ENCODE measurements at places on chromosomes 12 and 14.

- no peak for DNase-seq
Observed at GRCh38 chr14:60964904-60965303, 16.0 kb downstream of the TRMT5 start.

DNA sequence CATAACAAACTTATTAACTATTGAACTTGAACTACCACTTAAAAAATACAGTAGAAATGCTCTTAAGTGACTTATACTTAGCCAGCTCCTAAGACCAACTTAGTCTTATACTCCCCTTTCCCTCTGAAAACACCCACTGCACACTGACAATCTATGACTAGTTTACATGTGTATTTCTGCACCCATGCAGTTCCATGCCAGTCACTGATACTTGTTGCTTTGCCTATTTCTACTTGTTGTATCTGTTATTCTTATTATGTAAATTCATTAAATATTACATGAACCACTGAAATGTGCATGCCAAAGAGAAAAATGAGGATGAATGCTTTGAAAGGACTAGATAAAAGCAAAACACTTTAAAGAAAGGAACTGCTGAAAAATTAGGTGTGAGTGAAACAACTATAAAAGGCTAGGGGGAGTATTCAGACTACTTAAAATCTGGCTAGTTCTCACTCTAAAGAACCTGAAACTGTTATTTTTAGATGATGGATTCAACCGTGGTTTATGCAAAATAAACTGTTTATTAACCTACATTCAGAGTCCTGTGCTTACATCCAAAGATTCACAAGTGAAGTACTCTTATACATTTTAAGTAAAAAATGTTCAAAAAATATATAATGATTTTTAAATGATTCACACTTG lies 74.7 kb downstream of the RPS6KA5 start:
- no peak for DNase-seq

DNA sequence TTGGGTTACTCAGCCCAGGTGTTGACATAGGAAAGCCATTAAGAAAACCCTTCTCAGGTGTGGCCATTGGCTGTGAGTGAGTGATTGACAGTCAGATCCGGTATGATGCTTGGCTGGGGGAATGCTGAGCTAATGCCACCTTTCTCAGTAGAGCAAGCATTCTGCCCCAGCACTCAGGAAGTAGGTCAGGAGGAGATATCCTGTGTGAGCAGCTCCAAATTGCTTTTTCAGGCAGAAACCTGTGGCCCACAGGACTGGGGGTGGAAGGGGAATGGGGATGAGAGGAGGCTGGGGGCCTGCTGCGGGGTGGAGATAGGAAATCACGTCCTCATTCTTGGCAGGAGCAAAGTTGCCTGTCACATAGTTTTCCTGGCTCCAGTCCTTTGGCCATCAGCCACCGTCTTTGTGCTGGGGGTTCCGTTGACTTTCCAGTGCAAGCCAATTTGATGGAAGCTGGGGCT lies 55.7 kb downstream of the NINJ2 start:
- no peak for DNase-seq

DNA sequence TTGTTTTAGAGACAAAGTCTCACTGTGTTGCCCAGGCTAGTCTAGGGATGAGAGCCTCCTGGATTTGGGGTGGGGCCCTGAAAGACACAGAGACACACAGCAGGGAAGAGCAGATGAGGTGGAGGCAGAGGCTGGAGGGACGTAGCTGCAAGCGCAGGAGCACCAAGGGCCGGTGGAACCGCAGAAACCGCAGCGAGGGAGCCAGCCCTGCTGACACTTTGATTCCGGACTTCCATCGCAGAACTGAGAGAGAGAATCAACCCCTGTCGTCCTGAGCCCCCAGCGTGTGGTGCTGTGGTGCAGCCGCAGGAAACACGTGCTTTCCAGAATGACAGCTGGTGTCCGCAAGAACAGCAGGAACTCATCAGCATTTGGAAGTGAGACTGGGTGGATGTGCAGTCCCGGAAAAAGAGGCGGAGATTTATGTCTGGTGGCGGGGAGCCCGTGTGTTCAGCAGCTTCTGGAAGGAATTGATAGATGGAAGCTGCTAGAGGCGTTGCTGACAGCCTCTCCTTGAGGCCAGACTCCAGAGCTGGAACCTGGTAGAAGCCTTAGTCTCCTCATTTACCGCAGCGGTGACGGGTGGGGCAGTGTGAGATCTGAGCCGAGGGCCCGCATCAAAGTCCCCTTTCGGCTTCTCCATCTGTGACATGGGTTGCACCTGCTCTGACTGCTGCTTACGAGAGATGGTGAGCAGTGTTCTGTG lies 21.9 kb upstream of the KLC1 start:
- DNase-seq = peak; percentile 69

- DNase-seq = no peak
Observed at GRCh38 chr14:81511111-81511904, 22.3 kb downstream of the SEL1L start.

DNA sequence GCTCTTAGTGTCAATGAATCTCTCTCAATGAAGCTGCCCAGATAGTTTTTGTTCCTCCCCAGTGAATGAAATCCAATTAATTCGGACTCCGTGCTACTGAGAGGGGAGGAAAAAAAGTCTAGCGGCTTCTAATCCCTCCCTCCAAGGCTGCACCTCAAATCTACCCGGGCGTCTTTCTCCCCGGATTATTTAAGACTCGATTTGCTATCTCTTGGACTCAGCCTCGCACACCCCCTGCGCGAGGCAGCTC lies 134 bp downstream of the DUSP6 start:
- DNase-seq = no peak

DNA sequence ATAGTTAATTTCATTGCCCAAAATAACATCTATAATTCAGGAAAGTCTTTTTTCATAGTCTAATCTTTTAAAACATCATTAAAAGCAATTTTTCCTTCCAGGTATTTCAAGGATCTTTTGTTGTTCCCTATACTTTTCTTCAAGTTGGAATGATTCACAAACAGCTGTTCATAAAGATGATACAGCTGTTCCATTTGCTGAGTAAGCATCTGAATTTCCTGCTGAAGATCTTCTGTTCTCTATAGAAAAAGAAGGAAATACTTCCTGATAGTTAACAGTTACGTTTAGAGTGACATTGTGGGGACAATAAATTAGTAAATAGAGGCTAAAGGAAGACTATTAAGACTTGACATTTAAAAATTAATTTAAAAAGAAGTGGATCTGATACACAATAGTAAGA lies 30.3 kb upstream of the ESR2 start:
- DNase-seq = no peak

DNA sequence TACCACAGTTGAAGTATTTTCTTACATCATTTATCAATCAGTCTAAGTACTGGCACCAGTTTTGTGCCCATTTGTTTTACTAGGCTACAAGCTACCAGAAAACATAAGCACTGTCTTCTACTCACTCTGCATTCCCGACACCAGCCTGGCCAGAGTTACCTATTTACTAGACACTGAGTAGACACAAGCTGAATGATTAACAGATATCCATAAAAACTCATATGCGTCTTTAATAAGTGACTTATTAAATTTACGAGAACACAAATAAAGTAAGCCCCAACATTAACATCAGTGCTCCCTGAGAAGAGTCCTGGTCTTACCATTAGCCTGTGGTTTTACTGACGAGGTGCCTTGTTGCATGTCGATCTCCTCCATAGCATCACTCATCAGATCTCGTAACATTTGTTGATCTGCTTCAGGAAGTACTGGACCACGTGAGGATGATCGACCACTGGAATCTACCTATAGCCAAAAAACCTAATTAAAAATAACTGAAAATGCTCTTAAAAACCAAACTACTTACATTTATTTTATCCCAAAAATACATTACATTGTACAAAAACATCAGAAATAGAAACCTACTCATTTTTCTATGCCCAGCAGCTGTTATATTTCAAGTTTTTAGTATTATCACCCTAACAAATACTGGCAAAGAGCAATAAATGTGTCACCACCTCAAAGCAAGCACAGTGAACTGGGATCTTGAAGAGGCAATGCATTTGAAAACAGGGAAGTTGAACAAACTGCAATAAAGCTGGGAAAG lies 53.3 kb downstream of the BDKRB1 start:
- no peak for DNase-seq

DNA sequence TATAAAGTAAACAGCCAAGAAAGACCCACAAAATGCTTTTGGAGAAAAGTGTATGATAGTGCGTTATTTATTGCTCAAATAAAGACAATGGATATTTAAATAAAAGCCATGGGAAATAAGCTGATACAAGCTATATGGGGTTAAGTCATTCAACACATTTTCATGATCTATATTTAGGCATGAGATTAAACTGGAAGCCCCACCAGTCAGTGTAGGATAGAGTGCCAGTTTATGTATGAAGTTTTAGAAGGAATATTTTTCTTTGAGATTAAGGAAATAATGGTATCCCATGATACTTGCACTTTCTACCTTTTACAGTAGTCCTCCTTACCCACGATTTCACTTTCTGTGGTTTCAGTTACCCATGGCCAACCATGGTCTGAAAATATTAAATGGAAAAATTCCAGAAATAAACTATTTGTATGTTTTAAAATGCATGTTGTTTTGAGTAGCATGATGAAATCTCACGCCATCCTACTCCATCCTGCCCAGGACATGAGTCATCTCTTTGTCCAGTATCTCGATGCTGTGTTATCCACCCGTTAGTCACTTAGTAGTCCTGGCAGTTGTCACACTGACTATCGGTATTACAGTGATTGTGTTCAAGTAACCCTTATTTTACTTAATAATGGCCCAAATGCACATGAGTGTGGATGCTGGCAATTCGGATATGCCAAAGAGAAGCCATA lies 22.3 kb downstream of the SYT1 start:
- no peak for DNase-seq

DNA sequence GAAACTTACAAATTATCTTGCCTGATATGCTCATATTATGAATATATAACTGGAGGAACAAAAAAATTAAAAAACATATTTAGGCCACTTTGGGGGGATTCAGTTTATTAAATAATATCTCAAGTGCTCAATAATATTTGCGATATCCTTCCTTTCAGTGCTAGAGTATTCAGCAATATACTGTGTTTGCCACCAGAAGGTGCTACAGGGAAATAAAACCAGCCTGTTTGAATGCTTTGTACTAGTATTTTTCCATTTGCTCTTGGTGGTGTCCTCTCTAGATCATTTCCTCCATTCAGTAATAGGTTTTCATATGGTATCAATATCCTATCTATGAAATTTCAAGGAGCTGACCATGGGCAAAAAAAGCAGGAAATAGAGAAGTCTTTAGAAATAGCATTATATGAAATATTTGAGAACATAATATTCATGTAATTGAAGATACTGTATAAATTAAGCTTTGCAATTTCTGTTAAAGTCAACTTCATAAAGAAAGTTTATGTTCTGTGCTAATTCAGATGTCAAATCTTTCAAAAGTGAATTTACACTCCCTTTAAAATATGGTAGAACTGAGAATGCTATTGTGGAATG lies 106.2 kb upstream of the NAV3 start:
- DNase-seq = no peak

- no peak for DNase-seq
Observed at GRCh38 chr12:122006186-122006926, 15.3 kb upstream of the BCL7A start.

DNA sequence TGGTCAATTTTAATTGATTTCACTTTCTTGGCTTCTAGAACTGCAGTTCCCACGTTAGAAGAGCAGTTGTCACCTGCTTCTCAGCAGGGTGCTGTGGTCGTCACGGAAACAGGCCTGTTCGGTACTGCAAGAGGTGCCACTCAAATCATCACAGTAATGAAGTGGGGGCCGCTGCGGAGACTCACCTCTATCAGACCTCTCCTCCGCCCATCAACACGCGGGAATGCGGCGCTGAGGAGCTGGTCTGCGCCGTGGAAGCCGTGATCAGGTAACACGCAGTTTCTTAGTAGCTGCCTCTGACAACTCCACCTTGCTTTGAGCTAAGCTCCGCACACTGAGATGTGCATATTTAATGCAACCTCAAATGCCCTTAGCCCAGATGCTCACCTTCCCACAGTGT lies 107.2 kb downstream of the UNC79 start:
- no peak for DNase-seq

GRCh38 chr12:11794751-11795150 lies 145.3 kb downstream of the ETV6 start:
- DNase-seq = no peak

DNA sequence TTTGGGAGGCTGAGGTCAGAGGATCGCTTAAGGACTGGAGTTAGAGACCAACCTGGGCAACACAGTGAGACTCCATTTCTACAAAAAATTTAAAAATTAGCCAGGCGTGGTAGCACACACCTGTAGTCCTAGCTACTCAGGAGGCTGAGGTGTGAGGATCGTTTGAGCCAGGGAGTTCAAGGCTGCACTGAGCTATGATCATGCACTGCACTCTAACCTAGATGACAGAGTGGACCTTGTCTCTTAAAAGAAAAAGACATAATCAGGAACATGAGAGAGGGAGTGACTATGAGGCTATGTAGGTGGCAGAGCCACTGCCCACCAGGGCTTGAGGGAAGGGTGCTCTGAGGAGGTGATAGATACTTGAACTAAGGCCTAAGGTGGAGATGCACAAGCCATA lies 49.2 kb upstream of the PLXNC1 start:
- DNase-seq = no peak

- DNase-seq = no peak
Observed at GRCh38 chr12:24853588-24853987, 95.3 kb downstream of the BCAT1 start.

DNA sequence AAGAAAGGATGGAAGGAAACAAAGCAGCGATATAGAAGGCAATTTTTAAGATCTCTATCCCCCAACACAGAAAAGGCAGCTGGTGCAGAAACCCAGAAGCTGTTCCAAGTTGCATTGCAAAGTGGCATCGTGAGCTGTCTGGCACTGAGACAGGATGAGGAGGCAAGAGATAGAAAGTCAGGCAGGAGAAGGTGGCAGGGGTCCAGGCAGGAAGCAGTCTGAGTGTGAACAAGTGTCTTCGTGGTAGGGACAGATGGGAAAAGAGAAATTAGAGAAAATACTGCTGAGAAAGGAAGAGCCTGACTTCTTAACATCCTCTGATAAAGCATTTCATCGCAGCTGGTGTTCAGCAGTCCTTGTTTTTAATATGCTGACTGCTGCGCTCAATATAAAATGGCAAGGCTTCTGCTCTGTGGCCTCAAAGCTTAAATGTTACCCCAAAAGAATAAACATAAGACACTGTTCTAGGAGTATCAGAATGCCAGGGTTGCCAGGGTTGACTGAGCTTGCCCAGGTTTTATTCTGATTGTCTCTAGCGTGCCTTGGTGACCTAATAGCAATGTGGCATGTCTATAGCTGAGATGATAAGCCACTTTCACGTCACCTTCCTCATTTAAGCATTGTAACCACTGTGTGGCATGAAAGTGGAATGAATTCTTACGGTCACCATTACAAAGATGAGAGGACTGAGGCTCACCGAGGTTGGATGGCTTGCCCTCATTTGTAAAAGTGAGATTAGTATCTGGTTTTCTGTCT lies 397.6 kb downstream of the NUAK1 start:
- DNase-seq = no peak

DNA sequence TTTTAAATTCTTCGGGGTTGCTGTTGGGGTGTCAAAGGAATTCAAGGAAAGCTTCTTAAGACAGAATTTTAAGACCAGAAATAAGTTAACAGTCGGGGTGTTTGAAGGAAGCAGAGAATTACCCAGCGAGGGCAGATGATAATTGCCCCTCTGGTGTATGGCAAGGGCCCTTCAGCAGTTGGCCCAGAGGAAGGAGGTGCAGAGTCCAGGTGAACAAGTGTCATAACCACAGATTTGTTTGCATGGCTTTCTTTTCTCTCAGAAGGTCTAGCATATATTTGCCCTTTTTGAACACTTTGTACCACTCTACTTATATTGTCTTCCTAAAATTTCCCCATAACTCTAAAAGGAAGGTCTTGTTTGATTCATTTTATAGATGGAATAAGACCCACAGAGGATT lies 1.8 kb downstream of the PDE6H start:
- no peak for DNase-seq

- peak; percentile 91 for DNase-seq
Observed at GRCh38 chr14:34462132-34462893, at the start of gene SPTSSA. Gene SPTSSA, minus strand, starts transcription at chr14:34462240. Its CDS starts 33 bp downstream, at chr14:34462207.

GRCh38 chr12:64600164-64600561 lies 10.1 kb upstream of the RASSF3 start:
- no peak for DNase-seq

Measured in T-helper 2 cell treated with Interferon-gamma antibody and Interleukin-4, amounts not matched to agents 5 μg/mL and 100 μg/mL, for 36 hours (primary cell).